AG04449 (cell line): ENCODE measurements at places on chromosomes 3 and 15.

DNA sequence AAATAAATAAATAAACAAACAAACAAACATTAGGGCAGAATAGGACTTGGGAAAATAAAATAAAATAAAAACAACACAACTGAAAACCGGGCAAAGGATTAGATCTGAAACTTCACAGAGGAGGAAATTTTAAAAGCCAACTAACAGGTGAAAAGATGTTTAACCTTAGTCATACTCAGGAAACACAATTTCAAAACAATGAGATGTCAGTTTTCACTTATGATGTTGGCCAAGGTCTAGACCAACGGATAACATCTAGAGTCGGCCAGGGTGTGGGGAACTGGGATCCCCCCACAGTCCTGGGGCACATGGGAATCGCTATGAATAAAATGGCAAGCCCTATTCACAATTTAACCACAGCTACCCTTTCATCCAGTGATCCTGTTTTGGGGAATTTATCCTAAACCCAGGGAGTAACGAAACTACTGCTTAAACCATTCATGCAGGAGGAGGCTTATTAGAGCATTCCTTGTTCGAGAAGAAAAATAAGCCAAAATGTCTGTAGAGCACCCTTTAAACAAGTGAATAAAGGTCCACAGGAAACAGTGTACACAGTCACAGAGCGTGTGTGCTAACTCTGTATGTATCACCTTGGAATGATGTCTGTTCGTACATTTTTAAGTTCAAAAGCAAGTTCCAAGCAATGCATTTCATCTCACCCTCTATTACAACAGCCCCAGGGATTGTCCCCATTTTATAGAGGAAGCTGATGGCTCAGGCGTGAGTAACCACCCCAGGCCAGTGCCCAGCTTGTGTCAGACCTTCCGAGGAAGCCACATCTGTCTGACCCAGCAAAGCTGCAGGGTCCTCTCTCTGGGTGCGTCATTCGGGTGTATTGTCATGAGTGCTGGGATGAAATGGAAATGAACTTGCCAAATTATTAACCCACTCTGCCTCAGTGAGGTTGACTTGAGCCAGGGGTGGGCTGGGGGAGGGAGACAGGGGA lies 6.3 kb upstream of the ANPEP start:
- DNase-seq, result no peak

DNA sequence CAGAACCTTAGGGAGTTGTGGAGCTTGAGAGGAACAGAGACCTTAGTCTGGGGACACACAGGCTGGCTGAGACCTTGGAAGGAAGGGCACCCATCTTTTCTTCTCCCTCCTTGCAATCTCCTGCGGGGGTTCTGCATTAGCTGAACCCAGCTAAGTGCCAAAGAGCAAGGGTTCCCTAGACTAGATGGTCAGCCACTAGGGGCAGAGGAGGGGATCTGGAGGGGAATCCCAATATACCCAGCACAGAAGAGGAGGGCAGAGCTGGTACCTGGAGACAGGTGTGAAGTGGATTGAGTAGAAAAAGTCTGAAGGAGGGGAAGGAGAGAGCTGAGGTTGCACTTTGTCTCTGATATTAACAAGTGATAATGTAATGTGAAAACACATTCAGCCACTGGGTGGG lies 212.8 kb downstream of the ADAMTS9 start:
- no peak for DNase-seq

DNA sequence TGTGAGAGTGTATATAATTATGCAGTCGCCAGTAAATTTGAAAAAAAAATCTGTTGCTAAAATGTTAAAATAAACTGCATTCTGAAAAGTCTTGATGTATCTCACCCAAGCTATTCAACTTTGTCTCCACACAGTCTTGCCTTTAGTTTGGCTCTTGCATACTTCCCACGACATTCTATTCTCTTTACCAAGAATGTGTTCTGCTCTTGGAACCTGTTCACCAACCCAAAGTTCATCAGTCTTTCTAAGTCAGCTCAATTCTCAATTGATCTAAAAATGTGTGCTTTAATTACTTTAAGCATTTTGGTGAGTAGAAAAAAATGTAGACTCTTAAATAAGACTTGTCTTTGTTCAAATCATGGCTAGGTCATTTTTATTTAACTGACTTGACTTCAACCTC lies 657.7 kb upstream of the TBL1XR1 start:
- DNase-seq, result no peak

- no peak for DNase-seq
These were observed 114.4 kb downstream of the RYR3 start for GRCh38 chr15:33425142-33425541.

GRCh38 chr3:143551761-143552160 lies 296.5 kb downstream of the SLC9A9 start:
- no peak for DNase-seq
